ENCODE measurements at places on chromosomes 4 and X.

DNA sequence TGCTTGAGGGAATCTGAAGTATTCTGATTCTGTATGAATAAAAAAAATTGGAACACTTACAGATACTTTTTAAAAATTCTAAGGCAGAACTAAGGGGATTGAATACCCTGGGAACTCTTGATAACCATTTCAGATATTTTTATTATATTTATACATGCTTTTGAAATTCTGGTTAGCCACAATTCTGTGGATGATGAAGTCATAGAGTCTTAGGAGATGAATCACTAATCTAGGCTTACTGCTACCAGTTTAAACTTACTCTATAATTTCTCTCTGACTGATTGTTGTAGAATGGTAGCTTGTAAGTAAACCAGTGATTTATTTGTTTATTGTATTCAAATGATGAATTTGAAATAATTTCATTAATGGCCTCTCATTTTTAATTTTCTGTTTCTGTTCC, 11.4 kb upstream of the SLAIN2 start:
- DNase-seq, result no peak

GRCh38 chr4:112895811-112896608, 153.4 kb upstream of the ANK2 start:
- DNase-seq, result no peak

DNA sequence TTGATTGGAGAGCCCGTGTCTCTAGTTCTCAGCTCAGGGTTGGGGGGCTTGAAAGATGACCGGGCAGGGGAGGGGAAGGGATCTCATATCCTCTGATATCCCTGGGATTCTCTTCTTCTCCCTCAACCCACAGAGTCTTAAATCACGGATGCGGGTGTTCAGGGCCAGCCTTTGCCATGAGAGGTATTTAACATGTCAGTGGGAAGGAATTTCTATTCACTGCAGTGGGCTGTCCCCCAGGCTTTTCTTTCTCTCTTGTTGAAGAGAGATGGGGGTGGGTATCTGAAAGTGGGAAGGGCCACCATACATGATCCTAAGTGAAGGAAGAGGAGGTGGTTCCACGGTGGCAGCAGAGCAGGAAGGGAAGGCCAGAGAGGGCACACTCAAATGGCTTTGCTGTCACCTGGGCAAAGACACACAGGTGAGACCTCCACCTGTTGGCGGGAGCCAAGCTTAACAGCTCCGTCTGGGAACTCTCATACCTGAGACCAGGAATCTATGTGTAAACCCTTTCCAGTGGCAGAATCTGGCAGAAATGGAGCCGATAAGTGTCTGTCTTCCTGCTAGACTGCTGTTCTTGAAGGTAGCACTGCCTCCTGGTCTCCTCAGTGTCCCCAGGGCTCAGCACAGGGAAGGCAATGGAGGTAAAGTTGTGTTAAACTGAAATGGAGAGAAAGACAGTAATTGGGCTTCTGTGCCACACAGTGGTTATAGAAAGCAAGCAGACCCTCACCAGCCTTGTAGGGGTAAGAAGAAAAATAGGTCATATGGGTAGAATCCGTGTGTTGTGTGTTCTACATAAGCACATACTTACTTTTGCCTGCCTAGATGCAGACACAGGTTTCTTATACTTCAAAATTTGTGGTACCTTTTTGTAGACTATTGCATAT, 49.4 kb downstream of the RHOH start:
- DNase-seq, result no peak

DNA sequence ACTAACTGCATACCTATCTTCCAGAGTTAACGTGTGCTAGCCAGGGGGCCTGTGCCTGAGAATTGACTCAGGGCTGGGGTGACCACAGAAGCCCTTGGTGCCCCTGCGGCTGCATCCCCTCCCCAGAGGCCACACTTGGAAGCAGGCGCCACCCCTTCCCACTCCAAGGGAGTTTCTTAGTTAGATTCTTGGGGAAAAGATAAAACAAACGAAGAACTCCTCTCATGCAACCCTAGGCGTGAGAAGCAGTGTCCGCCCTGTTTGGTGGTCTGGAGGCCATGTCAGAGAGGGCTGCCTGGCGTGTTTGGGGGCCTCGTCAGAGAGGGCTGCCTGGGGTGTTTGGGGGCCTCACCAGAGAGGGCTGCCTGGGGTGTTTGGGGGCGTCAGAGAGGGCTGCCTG, 50.3 kb upstream of the HGFAC start:
- DNase-seq, result no peak

DNA sequence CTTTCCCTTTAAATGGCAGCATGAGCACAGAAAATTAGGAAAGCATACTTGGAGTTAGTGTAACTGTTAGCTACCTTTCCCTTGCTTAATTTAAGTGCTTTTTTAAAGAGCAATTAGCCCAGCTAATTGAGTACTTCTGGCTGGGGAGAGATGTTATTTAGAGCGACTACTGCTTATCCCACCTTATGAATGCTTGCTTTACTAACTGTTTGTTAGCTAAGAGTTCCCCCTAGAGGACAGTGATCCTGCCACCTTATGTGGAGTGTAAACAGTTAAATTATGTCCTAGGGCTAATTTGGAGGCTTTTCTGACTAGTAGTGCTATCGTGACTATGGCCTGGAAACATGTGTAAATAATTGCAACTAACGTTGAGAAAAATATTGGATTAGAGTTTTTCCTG, 909.4 kb downstream of the FSTL5 start:
- no peak for DNase-seq

GRCh38 chrX:122739770-122740169, 444.3 kb upstream of the GRIA3 start:
- no peak for DNase-seq
